HT-29 (cell line): ENCODE measurements at places on chromosomes 2 and 18. TPM values are rescaled to one million over a fixed set of nuclear protein-coding genes. Genes with fewer than 3 reads are reported as not detected.

- no peak for DNase-seq
Measured at GRCh38 chr2:96764253-96764637, 3.5 kb downstream of the CNNM4 start.

EN1 gene
- total RNA-seq = not detected in 2 replicates

GRCh38 chr18:3332376-3332775 is 70.4 kb downstream of the MYL12B start:
- DNase-seq = no peak

TPO gene
- total RNA-seq = 0.41 and 1.4 TPM in 2 replicates

- no peak for DNase-seq
Measured at GRCh38 chr2:200128296-200128695, 172.9 kb downstream of the MAIP1 start.

- no peak for DNase-seq
Measured at GRCh38 chr2:43265001-43265400, 38.6 kb upstream of the ZFP36L2 start.

DNA sequence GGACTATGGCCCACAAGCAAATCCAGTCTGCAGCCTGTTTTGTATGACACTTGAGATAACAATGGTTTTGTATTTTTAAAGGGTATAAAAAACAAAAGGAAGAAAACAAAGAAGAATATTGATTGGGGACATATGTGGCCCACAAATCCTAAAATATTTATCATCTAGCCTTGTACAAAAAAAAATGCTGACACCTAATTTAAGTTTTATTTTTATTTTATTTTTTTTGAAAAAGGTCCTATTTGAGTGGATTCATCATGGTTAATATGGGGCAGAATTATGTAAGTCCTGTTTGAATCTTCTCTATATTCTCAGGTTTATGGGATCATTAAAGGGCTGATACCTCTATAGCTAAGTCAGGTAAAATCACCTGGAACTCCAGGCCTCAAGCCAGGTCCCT is 525.7 kb downstream of the LRP1B start:
- DNase-seq = no peak

GRCh38 chr2:28300485-28301341 is 91.9 kb upstream of the FOSL2 start:
- no peak for DNase-seq

- DNase-seq = no peak
Measured at GRCh38 chr2:86476092-86476491, 34.9 kb downstream of the KDM3A start.

FOXD4L1 gene
- not detected in 2 replicates for total RNA-seq

CREG2 gene
- not detected in 2 replicates for total RNA-seq

DNA sequence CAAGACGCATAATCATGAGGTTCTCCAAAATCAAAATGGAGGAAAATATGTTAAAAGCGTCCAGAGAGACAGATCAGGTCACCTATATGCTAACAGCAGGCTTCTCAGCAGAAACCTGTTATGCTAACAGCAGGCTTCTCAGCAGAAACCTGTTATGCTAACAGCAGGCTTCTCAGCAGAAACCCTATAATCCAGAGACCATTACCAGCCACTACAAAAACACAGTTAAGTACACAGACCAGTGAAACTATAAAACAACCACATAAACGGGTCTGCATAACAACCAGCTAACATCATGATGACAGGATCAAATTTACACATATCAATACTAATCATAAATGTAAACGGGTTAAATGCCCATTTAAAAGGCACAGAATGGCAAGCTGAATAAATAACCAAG is 1548.4 kb upstream of the TMEFF2 start:
- DNase-seq = no peak

ERBB4 gene
- not detected in 2 replicates for total RNA-seq

SPHKAP gene
- total RNA-seq = not detected in 2 replicates

PDE11A gene
- total RNA-seq = not detected in 2 replicates

DNA sequence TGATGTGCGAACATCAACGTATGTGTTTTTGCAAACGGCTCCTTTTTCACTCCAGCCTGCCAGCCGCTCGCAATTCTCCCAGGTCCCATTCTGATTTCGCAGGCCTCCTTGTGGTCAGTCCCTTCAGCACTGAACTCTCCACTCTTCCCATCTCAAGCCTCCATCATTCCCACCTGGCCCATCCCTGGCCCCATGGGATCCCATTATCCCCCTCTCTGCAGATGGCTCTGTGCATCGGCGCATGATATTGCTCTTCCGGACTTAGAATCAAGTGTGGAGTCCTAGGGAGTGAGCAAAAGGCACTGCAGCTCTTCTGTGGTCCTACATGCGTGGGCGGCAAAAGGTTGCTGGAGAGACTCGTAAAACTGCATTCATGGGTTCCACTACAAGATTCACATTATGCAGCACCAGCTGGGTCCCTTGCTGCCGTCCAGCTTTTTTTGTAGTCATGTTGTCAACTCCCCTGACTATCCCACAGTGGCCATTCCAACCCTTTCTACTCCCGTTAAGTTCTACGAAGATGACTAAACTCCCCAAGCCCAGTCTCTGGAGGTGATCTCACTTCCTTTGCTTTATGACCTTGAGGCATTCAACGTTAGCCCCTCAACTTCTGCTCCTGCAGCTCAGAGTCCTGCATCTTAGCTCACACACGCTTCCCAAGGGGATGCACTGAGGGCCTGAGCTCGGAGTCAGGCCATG is 125.3 kb upstream of the NRP2 start:
- DNase-seq = no peak

DNA sequence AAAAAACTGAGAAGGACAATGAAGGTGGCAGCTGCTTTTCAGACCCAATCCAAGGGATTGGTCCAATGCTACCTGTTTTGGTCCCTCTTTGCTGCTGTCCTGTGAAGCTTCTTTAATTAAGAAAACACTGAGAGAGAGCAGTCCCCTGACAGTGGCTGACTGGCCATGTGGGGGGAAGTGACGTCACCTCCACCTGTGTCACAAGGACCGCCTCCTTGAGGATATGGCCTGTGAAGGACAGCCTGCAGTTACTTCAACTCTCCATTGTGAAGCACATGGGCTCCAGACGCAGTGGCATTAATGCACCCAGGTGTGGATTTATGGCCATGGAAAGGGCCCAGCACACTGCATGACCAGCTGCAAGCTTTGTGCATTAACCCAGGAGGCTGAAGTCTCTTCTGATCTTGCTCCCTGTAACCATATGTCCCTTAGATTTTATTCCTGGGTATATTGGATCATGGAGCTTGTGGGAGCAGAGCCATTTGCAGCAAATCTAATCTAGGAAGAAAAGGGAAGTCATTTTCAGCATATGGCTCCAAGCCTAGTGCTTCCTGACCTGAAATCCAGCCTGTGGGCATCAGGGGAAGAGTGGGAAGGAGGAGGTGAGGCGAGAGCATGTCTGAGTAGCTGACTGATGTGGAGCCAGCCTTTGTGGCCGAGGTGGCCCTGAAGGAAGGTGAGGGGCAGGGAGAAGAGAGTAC is 32.2 kb downstream of the KIF5C start:
- no peak for DNase-seq

DSC3 gene
- total RNA-seq = 0.03 TPM in 1 of 2 replicates, not detected in the other

- DNase-seq = no peak
Measured at GRCh38 chr2:231686192-231687100, 21.9 kb upstream of the PTMA start.

ZNF513 gene
- total RNA-seq = 16.0 and 20.4 TPM in 2 replicates

GRCh38 chr18:67509741-67510391 is 6.7 kb downstream of the DSEL start:
- DNase-seq = no peak

CDK5R2 gene
- total RNA-seq = not detected in 2 replicates

GRCh38 chr2:113898081-113898480 is 8.2 kb downstream of the ACTR3 start:
- no peak for DNase-seq
